NCI-H1417 treated with DMSO at 0.1 percent for 48 hours (cell line): ENCODE measurements at places on chromosomes 12 and 14.

- DNase-seq = no peak
Observed at GRCh38 chr14:68229423-68230100, 410.0 kb downstream of the RAD51B start.

DNA sequence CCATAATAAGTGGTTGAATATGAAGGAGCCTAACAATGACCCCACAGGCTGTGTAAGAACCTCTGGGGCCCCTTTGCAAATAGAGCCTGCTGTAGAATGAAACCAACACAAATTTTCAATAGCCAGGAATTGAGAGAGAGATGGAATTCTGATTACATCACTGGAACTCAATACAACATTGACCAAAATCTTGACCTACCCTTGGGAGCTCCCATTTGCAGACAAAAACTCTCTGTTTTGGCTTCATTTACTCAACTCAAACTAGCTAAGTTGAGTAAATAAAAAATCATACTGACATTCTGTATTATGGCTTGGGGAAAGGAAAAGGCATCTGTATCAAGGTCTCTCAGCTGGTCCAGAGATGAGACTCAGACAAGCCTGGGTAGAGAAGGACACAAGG lies 91.0 kb downstream of the TBX3 start:
- DNase-seq = no peak

DNA sequence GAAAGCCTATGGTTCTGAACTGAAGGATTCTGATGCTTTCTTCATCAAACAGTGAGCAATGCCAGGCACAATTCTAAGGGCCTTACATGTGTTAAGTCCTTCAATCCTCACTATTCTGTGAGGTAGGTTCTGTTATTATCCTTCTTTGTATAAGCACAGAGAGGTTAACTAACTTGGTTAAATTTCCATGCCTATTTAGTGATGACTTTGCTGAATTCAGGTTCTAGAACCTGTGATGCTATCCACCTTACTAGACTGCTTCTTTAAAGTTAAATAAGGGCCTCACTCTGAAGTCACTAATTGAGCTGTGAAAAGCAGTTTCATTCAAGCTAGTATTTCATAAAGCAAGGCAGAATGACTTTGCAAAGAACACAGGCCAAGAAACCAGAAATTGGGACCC lies 138.9 kb upstream of the PARP11 start:
- no peak for DNase-seq

DNA sequence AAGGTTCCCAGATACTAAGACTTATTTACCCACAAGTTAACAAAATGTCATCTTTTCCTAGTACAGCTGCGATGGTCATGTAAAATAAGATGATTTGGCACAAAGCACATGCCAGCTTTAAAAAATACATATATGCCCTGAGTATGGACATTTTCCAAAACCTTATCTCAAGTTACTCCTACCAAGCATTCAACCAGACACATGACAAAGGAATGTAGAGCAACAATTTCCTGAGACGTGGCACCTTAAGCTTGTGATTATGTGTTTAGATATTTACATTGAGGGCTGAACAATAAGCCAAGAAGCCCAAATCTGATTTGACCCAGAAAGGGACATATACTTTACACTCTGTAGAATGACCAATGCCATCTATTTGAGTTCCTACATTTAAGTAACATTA lies 24.5 kb upstream of the OVCH1 start:
- DNase-seq = no peak
